ENCODE measurements at places on chromosomes 2 and 18.

DNA sequence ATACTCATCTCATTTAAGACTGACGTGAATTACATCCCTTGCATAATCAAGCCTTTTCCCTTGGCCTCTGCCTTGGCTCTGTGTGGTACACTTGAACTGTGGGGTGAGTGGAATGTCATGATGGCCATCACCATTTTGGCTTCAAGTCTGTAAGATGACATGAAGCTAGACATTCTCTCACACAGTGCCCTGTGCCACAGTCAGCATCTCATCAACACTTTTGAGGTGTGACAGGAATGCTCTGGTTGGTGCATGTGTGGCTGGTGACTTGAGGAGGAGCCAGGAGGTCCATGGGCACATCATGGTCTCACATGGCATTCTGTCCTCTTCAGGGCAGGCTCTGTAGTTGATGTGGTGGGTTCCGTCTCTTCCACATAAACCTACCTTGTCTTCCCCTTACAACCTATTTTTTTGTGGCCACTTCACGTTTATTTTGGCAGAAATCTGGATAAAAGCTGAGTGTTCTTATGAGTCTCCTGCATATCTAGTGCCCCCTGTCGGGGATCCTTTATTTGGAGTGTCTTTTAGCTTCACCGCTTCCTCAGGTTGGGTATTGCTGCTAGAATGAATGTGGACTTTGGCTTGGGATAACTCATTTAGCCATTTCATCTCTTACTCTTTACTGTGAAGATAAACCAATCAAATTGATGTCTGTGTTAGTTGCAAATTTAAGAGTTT is 28.1 kb downstream of the MAP4K4 start:
- H3K36me3 ChIP-seq: no peaks in the 10 kb centered on the region
- H3K4me3 ChIP-seq: no peak overlapping the region
- no peak for DNase-seq

- no peak for DNase-seq
- no peaks in the 10 kb centered on the region for H3K4me1 ChIP-seq
- no peaks in the 10 kb centered on the region for H3K36me3 ChIP-seq
- H3K4me3 ChIP-seq: no peak overlapping the region
- H3K27me3 ChIP-seq: no peaks in the 10 kb centered on the region
Observed at GRCh38 chr2:183359867-183360266, 235.6 kb downstream of the NUP35 start.

DNA sequence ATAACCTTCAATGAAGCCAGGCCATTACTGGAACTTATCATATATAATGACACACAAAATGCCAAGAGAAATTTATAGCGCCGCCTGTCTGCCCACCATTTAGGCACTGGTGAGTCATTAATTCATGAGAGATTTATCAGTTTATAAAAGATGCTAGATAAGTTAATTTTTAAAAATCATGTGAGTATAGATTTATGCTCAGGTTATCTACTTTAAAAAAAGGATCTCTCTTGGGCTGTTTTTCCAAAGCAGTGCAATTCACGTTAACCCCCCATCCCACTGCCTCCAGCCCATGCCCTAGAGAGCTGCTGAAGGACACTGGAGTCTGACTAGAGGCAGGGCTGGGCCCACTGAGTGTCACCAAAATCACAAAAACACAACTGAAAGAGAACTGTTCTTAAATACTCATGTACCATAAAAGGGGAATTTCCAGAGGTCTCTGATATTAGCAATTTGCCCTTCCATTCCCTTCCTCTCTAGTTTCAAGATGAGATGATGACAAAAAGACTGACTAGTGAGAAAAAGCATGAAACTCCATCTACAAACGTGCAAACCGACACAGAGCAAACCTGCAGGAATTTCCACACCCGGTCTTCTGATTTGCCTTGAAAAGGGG is 160.8 kb downstream of the BCL2 start:
- H3K4me1 ChIP-seq: peaks cover 99% of the 10 kb centered on the region
- peak overlapping the region; percentile 100 for H3K27ac ChIP-seq
- DNase-seq: peak; percentile 62
- no peaks in the 10 kb centered on the region for H3K36me3 ChIP-seq
- no peaks in the 10 kb centered on the region for H3K27me3 ChIP-seq
- peak overlapping the region; percentile 86 for H3K4me3 ChIP-seq

- no peaks in the 10 kb centered on the region for H3K27me3 ChIP-seq
- no peak overlapping the region for H3K27ac ChIP-seq
- no peaks in the 10 kb centered on the region for H3K36me3 ChIP-seq
- no peaks in the 10 kb centered on the region for H3K4me1 ChIP-seq
- H3K4me3 ChIP-seq: no peak overlapping the region
Observed at GRCh38 chr18:7532942-7533341, 34.2 kb upstream of the PTPRM start.

DNA sequence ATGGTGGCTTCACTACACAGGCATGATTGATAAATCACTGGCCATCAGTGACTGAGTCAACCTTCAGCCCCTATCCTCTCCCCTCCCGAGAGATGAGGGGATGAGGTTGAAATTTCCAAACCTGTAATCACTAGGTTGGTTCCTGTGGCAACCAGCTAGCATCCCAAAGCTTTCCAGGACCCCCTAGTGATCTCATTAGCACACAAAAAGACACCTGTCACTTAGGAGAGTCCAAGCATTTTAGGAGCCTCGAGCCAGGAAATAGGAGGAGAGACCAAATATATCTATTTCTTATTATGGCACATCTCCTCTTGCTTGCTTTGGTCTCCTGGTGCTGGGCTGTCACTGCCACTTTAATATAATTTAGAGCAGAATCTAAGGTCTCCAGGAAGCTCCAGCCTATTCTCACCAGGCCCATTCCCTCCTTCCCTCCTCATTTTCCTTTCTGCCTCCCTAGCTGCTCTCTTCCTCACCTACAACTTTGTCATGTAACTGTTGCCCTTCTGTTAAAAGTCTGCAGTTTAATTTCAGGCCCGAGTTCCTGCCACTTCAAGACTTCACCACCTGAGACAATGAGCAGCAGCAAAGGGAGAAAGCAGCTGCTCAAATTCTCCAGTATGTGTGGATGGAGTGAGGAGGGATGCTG is 33.2 kb upstream of the NAB1 start:
- no peak for DNase-seq
- no peaks in the 10 kb centered on the region for H3K36me3 ChIP-seq
- no peaks in the 10 kb centered on the region for H3K4me1 ChIP-seq
- H3K27ac ChIP-seq: no peak overlapping the region
- H3K4me3 ChIP-seq: no peak overlapping the region
- H3K27me3 ChIP-seq: no peaks in the 10 kb centered on the region

DNA sequence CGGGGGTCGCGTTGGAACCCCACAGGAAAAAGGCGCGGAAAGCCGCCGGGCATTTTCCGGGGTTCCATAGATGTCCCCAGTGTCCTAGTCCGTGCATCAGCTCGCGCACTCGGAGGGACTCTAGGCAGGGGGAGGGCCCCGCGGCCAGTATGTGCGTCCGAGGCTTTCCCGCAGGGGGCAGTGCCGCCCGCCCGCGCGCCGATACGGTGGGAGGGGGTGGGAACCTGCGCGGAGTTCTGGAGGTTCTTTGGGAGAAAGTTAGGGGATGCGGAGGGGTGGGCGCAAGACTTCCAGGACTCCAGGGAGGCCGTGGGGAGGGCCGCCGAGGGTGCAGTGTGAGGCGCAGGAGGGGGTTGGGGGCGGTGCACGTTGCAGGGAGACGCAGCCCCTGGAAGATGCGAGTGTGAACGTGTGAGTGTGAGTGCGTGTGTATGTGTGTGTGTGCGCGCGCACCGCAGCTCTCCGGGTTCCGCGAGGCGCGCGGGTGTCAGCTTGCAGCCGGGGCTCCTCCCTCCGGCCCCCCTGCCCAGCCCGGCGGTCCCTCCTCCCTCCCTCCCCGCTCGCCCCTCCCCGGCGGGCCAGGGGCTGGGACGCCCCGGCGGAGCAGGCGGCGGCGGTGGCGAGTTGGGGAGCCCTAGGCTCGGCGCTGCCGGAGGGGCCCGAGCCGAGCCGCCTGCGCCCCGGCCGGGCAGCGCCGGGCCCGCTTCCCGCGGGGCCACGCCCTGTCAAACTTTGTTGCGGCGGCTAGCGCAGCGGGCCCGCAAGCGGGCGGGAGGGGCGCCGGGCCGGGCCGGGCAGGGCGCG is at the start of gene TCF7L1:
Gene TCF7L1, plus strand, starts transcription at position 559 of the 804 bp plus-strand sequence. CDS start 293 bp downstream, outside the sequence.
- H3K4me1 ChIP-seq: peaks cover 20% of the 10 kb centered on the region
- peaks cover 27% of the 10 kb centered on the region for H3K27me3 ChIP-seq
- H3K36me3 ChIP-seq: no peaks in the 10 kb centered on the region
- no peak within 1 kb of the TSS for H3K4me3 ChIP-seq
- H3K27ac ChIP-seq: no peak within 1 kb of the TSS

GRCh38 chr2:7730449-7730848 is 813.2 kb downstream of the RNF144A start:
- H3K4me1 ChIP-seq: no peaks in the 10 kb centered on the region
- no peak for DNase-seq

DNA sequence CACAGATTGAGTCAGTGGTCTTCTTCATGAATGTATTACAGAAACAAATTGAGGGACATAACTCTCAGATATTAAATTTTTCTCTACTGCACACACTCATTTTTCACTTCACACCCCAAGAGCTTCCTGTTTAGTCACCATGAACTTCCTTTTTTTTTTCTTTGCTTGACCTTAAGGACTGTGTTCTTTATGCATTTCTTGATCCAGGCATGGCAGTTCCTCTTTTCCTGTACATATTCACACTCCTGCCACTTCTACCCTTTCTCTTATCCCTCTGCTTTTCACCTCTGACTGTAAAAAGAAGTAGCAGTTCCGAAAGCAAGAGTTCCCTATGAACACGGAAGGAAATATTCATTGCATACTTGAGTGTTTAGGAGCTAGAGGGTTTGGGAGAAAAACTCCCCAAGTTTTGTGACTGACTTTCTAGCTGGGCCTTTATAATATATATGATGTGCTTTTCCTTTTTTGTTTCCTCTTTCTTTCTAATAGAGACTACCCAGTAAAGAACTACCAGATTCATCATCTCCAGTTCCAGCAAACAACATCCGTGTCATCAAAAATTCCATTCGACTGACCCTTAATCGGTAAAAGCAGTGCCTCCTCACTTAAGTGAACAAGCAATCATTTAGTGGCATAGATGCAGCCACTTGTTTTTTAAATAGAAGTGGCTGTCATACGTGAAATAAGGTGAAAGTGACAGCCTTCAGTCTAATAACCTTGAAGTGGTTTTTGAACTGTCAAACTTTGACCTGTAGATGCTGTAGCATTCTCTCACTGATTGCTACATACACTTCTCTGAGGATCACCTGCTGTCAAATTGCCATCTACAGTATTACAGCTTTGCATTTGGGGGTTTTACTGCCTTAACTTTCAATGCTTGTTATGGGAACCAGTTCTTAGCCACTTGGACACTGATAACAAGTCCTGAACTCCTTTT is 40.8 kb downstream of the PAPOLG start:
- no peak for DNase-seq
- H3K4me1 ChIP-seq: no peaks in the 10 kb centered on the region
- H3K4me3 ChIP-seq: no peak overlapping the region
- H3K36me3 ChIP-seq: peaks cover 86% of the 10 kb centered on the region
- no peaks in the 10 kb centered on the region for H3K27me3 ChIP-seq

DNA sequence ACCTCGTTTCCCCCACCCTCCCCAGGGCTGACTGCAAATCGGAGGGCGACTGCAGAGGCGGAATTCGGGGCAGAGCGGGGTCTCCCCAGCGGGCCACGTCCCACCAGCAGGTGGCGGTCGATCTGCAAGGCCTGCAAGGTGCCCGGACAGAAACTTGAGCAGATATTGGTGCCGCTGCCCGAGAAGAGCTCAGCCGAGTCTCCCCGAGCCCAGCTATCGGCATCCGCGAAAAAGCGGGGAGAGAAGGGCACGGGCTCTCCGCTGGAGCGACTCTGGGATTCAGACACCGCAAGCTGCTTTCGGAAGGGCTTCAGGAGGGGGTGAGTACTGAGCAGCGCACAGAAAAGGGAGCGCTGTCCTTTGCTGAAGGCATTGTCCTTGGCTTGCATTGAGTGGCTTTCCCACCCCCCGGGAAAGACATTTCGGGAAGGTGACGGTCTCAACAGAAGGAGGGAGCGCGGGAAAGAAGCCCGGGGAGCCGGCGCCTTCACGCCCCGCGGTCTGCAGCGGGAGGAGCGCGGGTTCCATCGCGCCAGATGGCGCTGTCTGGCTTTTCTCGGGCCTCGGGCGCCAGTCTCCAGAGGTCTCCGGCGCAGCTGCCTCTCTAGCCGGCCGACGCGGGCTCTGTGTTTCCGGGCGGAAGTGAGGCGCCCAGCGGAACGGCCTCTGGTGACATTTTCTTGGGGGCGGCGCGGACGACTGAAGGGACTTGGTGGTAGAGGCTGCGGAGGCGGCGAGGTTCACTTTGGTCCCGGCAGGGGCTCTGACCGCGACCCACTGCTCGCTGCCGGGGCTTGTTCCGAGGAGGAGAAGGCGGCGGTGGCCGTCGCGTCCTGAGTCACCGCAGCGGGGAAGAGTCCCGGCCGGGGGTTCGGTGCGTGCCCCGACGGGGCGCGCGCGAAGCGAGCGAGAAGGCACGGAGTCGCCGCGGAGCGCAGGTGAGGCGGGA is 69.5 kb downstream of the HAUS1 start:
- no peaks in the 10 kb centered on the region for H3K36me3 ChIP-seq
- DNase-seq: peak; percentile 89
- H3K27me3 ChIP-seq: peaks cover 1% of the 10 kb centered on the region
- H3K27ac ChIP-seq: peak overlapping the region; percentile 84
- peak overlapping the region; percentile 87 for H3K4me3 ChIP-seq

DNA sequence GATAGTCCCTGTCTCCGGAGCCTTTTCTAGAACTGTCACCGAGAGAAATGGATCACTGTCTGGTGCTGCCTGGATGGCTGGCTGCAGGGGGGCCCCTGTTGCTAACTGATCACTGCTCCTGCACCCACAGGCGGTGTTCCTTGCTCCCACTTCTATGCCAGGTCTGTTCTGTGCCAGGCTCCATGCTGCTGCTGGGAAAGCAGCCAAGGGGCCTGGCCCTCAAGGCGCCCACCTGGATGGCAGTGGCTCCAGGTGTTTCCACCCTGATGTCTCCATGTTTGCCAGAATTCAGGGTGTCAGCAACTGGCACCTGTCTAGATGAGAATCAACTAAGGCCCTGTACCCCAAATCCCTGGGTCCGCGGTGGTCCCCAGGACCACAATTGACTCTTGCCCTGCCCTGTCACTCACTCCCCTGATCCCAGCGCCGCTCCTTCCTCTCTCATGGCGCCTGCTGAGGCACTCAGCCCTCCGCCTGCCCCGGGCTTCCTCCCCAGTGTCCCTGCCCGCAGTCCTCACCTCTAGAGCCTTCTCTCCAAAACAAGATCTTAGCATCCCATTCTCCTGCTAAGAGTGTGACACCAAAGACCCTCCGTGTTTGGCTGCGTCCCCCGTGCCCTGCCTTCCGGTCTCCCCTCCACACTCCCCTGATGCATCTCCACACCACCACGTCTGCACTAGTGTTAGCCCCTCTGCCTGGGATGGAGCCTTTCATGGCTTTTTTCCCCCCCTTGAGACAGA is 72.5 kb upstream of the OTOF start:
- H3K27me3 ChIP-seq: no peaks in the 10 kb centered on the region
- no peak overlapping the region for H3K4me3 ChIP-seq
- no peaks in the 10 kb centered on the region for H3K36me3 ChIP-seq

DNA sequence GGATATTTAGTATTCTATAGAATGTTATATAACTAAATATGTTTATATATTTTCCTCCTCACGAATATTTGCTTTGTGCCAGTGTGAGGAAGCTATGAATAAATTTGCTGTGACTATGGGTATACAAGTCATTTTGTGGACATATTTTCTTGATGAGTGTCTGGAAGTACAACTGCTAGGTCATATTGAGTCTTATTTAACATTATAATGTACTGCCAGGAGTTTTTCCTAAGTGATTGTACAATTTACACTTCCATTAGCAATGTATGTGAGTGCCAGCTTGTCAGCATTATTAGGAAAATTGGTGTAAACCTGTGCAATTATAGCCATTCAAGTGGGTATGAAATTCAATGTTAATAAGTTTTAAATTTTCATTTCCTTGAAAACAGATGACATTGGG is 1328.9 kb upstream of the TMEFF2 start:
- H3K36me3 ChIP-seq: no peaks in the 10 kb centered on the region
- no peak overlapping the region for H3K27ac ChIP-seq
- no peak for DNase-seq
